ENCODE measurements at places on chromosomes 6 and 20.

GRCh38 chr20:4326195-4327065, 311.1 kb upstream of the RNF24 start:
- H3K4me3 ChIP-seq = no peak overlapping the region
- peaks cover 8% of the 10 kb centered on the region for H3K27me3 ChIP-seq
- H3K4me1 ChIP-seq = peaks cover 7% of the 10 kb centered on the region
- DNase-seq = no peak
- H3K27ac ChIP-seq = no peak overlapping the region

GRCh38 chr20:52777171-52777570, 195.0 kb upstream of the TSHZ2 start:
- no peak overlapping the region for H3K27ac ChIP-seq
- no peak overlapping the region for H3K4me3 ChIP-seq
- no peak for DNase-seq
- no peaks in the 10 kb centered on the region for H3K36me3 ChIP-seq
- H3K4me1 ChIP-seq = no peaks in the 10 kb centered on the region

GRCh38 chr20:14815340-14815739, 477.9 kb upstream of the FLRT3 start:
- no peaks in the 10 kb centered on the region for H3K4me1 ChIP-seq
- H3K27me3 ChIP-seq = no peaks in the 10 kb centered on the region
- no peak overlapping the region for H3K27ac ChIP-seq
- no peaks in the 10 kb centered on the region for H3K36me3 ChIP-seq

DNA sequence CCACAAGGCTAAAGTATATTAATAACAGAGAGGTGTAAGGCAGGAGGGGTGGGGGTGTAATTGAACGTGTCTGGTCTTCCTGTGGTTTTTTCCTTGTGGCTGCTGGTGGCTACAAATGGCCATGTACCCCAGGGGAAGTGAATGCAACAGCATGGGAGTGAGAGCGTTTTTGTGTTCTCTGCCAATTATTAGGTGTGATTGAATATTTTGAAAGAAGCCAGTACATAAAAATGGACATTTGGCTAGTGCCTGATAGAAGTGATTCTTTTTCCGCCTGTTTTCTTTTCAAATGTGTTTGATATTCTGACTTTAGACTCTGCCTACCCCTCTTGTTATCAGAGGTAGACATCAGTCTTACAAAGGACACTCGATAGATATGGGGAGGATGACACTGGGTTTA, 141.3 kb downstream of the PRL start:
- H3K27ac ChIP-seq = no peak overlapping the region
- H3K36me3 ChIP-seq = no peaks in the 10 kb centered on the region
- DNase-seq = no peak
- peaks cover 4% of the 10 kb centered on the region for H3K4me1 ChIP-seq
- H3K4me3 ChIP-seq = no peak overlapping the region
- no peaks in the 10 kb centered on the region for H3K27me3 ChIP-seq

- no peak for DNase-seq
- H3K27ac ChIP-seq = no peak overlapping the region
- no peaks in the 10 kb centered on the region for H3K36me3 ChIP-seq
- H3K4me1 ChIP-seq = no peaks in the 10 kb centered on the region
Measured at GRCh38 chr6:165616116-165616515, 46.9 kb downstream of the PDE10A start.

DNA sequence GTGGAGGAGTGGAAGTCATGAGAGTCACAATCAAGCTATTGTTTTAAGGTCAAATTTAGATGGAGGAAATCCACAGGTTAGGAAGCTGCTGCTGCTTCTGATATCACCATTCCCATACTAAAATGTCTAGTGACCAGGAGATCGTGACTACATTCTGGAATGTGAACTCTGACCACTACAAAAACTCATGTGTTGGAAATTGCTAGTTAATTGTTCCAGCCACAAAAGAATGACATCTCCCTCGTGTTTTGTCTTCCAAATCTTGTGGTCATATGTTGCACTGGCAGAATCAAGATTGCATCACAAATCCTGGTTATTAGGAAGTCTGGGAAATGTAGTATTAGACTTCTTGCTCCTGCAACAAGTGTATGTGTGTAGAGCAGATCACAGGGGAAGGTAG, 441.9 kb downstream of the CD109 start:
- H3K4me3 ChIP-seq = no peak overlapping the region
- H3K27ac ChIP-seq = no peak overlapping the region
- no peaks in the 10 kb centered on the region for H3K4me1 ChIP-seq
- H3K36me3 ChIP-seq = no peaks in the 10 kb centered on the region

DNA sequence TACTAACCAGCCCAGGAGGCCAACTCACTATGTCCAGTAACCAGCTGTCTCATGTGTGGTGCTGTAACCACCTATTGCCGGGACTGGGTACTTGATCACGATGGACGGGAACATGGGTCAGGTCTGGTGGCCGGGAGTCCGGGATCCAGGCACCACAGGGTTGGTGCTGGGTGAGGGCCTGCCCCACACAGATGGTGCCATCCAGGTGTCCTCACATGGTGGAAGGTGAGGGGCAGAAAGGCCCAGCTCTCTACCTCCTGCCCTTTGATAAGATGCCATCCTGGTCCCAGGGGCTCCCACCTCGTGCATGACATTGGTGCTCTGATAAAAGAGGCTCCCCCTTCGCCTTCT, 116.3 kb downstream of the TAF4 start:
- no peak overlapping the region for H3K4me3 ChIP-seq
- no peaks in the 10 kb centered on the region for H3K4me1 ChIP-seq
- DNase-seq = no peak
- peaks cover 3% of the 10 kb centered on the region for H3K27me3 ChIP-seq

DNA sequence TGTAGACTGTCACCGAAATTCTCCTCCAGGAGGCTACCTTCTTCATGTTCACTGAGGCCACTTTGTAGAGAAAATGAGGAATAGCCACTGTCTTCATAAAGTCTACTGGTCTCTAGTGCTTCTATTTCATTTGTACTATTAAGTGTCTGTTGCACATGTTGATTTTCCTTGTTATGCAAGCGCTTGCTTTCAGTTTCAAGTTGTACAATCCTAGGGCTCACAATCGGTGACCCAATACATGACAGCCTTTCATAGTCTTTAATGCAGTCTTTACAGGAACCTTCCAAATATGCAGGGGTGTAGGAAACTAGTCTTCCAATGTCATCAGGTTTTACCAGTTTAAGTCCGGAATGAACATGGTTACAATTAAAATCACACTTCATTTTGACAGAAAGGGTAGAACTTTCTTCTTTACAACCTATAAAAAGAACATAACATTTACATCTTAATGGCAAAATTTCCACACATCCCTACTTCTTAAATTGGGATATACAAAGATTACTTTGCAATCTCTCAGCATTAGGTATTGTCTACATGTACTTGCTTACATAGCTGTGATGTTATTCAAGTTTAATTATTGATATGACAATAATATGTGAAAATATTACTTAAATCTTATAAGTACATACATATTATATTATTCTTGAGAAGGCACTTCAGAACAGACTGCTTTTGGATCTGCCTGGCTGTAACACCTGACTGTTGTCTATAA, 7.5 kb downstream of the FBXO5 start:
- peak overlapping the region; percentile 30 for H3K4me3 ChIP-seq
- H3K4me1 ChIP-seq = peaks cover 58% of the 10 kb centered on the region
- H3K36me3 ChIP-seq = peaks cover 85% of the 10 kb centered on the region
- no peak for DNase-seq
- H3K27ac ChIP-seq = no peak overlapping the region

DNA sequence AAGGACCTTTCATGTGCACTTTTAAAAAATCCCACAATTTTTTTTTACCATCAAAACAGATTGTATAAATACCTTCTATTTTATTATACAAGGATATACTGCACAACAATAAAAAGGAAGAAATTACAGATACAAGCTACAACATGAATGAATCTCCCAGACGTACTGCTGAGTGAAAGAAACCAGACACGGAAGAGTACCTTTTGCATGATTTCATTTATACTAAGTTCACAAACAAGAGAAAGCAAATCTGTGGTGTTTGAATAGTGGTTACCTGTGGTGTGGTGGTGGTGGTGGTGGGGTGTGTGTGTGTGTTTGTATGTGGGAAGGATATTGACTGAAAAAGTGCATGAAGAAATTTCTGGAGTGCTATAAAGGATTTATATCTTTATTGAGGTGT, 6.8 kb upstream of the PLCB4 start:
- no peak overlapping the region for H3K4me3 ChIP-seq
- H3K27ac ChIP-seq = no peak overlapping the region
- peaks cover 6% of the 10 kb centered on the region for H3K27me3 ChIP-seq
- H3K36me3 ChIP-seq = no peaks in the 10 kb centered on the region
- no peaks in the 10 kb centered on the region for H3K4me1 ChIP-seq

- H3K4me1 ChIP-seq = no peaks in the 10 kb centered on the region
- no peak overlapping the region for H3K27ac ChIP-seq
- no peak overlapping the region for H3K4me3 ChIP-seq
- H3K36me3 ChIP-seq = no peaks in the 10 kb centered on the region
- no peak for DNase-seq
- H3K27me3 ChIP-seq = peaks cover 8% of the 10 kb centered on the region
Measured at GRCh38 chr6:40075056-40075590, 140.9 kb upstream of the MOCS1 start.

- H3K27ac ChIP-seq = no peak overlapping the region
- no peak overlapping the region for H3K4me3 ChIP-seq
- DNase-seq = no peak
- H3K4me1 ChIP-seq = no peaks in the 10 kb centered on the region
- no peaks in the 10 kb centered on the region for H3K27me3 ChIP-seq
Measured at GRCh38 chr6:115441651-115442050, 619.0 kb downstream of the FRK start.

GRCh38 chr6:56690519-56691285, 48.0 kb upstream of the DST start:
- no peak overlapping the region for H3K27ac ChIP-seq
- no peaks in the 10 kb centered on the region for H3K27me3 ChIP-seq
- no peaks in the 10 kb centered on the region for H3K4me1 ChIP-seq
- no peak for DNase-seq
- no peak overlapping the region for H3K4me3 ChIP-seq
- H3K36me3 ChIP-seq = no peaks in the 10 kb centered on the region

GRCh38 chr20:61859767-61860166, 205.9 kb downstream of the TAF4 start:
- H3K36me3 ChIP-seq = no peaks in the 10 kb centered on the region
- no peaks in the 10 kb centered on the region for H3K27me3 ChIP-seq
- H3K4me1 ChIP-seq = no peaks in the 10 kb centered on the region

- H3K27ac ChIP-seq = no peak overlapping the region
- no peaks in the 10 kb centered on the region for H3K4me1 ChIP-seq
- H3K36me3 ChIP-seq = no peaks in the 10 kb centered on the region
- H3K4me3 ChIP-seq = no peak overlapping the region
- no peak for DNase-seq
Measured at GRCh38 chr6:129175066-129175465, 292.1 kb downstream of the LAMA2 start.

GRCh38 chr6:157434349-157435033, 53.5 kb downstream of the ZDHHC14 start:
- H3K27ac ChIP-seq = no peak overlapping the region
- H3K4me1 ChIP-seq = peaks cover 13% of the 10 kb centered on the region
- peaks cover 6% of the 10 kb centered on the region for H3K27me3 ChIP-seq
- H3K4me3 ChIP-seq = no peak overlapping the region
- peaks cover 7% of the 10 kb centered on the region for H3K36me3 ChIP-seq
